ENCODE measurements at places on chromosomes 2 and 18. TPM values are rescaled to one million over a fixed set of nuclear protein-coding genes. Genes with fewer than 3 reads are reported as not detected.

CD8B2 gene
- total RNA-seq: not detected

ODC1 gene
- total RNA-seq: 155 TPM

STK11IP gene
- 19.3 TPM for total RNA-seq

DES gene
- 0.39 TPM for total RNA-seq

CRYGC gene
- total RNA-seq: not detected

RAPGEF4 gene
- total RNA-seq: 0.29 TPM

NTSR2 gene
- total RNA-seq: not detected

XPO1 gene
- 124 TPM for total RNA-seq

UGT1A3 gene
- total RNA-seq: not detected

CTNNA2 gene
- 0.23 TPM for total RNA-seq

HNMT gene
- 0.53 TPM for total RNA-seq

TPO gene
- not detected for total RNA-seq

CHST10 gene
- total RNA-seq: 13.3 TPM

SP100 gene
- 26.1 TPM for total RNA-seq

TWIST2 gene
- total RNA-seq: 17.4 TPM

L3MBTL4 gene
- not detected for total RNA-seq

ZSWIM2 gene
- not detected for total RNA-seq

EFR3B gene
- 10.1 TPM for total RNA-seq

PKP4 gene
- total RNA-seq: 21.5 TPM

KIF3C gene
- 44.4 TPM for total RNA-seq

CAVIN2 gene
- total RNA-seq: 48.1 TPM

EML6 gene
- total RNA-seq: 1.5 TPM

TRIB2 gene
- total RNA-seq: 0.91 TPM

LIMS3 gene
- not detected for total RNA-seq

BMP10 gene
- total RNA-seq: not detected

SP140L gene
- 3.4 TPM for total RNA-seq

NDC80 gene
- total RNA-seq: 12.8 TPM

CNDP1 gene
- total RNA-seq: not detected

MYO1B gene
- total RNA-seq: 46.1 TPM

ZC3H6 gene
- total RNA-seq: 0.44 TPM

RAX gene
- not detected for total RNA-seq

HOXD10 gene
- 5.4 TPM for total RNA-seq

ARHGEF4 gene
- total RNA-seq: 7.4 TPM

FHL2 gene
- 56.6 TPM for total RNA-seq

WNT6 gene
- 0.16 TPM for total RNA-seq

LRATD1 gene
- not detected for total RNA-seq

DAW1 gene
- 3.2 TPM for total RNA-seq

VSNL1 gene
- total RNA-seq: not detected

LONRF2 gene
- total RNA-seq: 2.6 TPM
